ENCODE measurements at places on chromosomes 2 and 18. TPM values are rescaled to one million over a fixed set of nuclear protein-coding genes. Genes with fewer than 3 reads are reported as not detected.

DNA sequence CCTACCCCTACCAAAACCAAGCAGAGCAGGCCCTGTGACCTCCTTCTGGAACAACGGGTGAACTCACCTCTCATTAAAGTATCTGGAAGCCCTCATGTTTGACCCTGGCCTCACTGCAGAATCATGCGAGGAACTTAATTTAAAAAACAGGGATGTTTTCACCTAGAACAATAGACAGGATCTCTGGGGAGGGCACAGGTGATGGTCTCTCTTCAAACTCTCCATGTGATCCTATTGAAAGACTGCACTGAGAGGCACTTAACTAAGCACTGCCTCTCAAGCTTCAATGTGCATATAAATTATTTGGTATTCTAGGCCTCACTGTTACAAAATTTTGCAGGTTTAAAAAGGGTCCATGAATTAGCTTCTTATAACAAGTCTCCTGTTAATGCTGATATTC is 7.5 kb downstream of the ZNF519 start:
- DNase-seq = no peak

- DNase-seq = no peak
These were observed 84.2 kb upstream of the GPC1 start for GRCh38 chr2:240351088-240351741.

- DNase-seq = no peak
These were observed 577.4 kb downstream of the METTL4 start for GRCh38 chr18:1993866-1994265.

GRCh38 chr18:34220081-34220815 is 4.5 kb downstream of the NOL4 start:
- no peak for DNase-seq

MC2R gene
- total RNA-seq = not detected

HOXD13 gene
- not detected for total RNA-seq

DNA sequence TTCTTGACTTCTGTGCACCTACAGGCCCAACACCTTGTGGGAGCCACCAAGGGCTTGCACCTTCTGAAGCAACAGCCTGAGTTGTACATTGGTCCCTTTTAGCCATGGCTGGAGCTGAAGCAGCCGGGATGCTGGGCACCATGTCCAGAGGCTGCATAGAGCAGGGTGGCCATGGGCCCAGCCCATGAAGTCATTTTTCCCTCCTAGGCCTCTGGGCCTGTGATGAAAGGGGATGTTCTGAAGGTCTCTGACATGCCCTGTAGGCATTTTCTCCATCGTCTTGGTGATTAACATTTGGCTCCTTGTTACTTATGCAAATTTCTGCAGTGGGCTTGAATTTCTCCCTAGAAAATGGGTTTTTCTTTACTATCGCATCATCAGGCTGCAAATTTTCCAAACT is 83.1 kb upstream of the ACVR1 start:
- DNase-seq = no peak

DNA sequence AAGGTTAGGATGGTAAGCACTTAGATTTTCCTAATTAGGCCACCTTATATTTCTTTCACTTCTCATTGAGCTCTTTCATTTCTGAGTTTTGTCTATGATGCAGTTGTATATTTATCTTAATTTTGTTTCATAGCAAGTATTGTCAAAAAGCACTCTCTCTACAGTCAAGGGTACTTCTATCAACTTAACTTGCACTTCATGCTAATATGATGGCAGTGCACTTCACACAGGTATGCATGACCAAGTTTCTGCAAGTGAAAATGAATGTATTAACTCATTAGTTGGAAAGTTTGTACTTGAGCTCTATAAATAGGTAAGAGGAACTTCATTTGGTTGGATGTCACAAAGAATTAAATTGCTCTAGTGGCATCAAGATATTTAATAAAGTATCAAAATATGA is 51.5 kb upstream of the CDH19 start:
- DNase-seq = no peak

Measured in transverse colon (tissue), 4 donors.